Glutamatergic neuron (in vitro differentiated cells): ENCODE measurements at places on chromosomes 6 and 20.

DNA sequence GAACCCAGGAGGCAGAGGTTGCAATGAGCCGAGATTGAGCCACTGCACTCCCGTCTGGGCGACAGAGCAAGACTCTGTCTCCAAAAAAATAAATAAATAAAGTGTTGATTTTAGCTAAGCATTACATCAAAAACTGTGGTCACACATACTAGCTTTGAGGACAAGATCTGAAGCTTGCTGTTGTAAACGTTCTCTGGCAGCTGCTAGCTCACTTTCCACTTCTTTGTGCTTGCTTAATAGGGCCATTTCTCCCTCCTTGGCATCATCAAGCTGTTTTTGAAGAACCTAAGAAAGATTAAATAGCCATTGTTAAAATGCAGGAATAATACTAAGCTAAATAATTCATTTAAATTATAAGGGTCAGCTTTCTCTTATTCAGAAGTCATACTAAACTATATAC, 55.7 kb downstream of the FAM184A start:
- DNase-seq, result no peak

DNA sequence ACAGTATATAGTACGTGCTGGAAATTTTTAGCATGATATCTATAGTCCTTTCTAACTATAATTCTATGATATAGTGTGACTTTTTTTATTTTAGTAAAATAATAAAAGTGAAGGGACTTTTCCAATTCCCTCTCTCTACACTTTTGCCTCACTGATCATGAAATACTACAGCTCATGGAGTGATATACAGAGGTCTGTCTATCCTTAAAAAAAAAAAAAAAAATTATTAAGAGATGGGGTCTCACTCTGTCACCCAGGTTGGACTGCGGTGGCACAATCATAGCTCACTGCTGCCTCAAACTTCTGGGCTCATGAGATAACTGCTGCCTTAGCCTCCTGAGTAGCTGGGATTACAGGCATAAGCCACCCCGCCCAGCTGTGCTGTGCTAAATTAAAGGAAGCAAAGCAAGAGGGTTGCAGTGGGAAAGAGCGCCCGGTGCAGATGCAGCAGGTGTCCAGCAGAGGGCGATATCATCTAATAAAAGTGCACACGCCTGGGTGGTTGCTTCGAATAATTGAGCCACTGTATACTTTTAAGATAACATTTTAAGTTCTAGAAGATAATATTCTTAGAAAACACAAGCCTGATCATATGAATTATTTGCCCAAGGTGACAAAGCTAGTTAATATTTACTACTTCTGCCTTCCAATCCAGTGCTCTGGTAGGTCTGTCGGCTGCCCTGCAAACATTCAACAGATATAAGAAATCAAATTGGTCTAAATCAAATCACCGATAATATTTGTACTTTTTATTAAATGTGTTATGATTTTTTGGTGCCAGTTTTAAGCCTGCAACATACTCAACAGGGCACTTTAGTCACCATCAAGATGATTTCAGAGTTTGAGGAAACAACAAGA, 94.9 kb upstream of the NT5E start:
- DNase-seq, result peak; percentile 77

GRCh38 chr20:25078662-25079061, 3.3 kb downstream of the VSX1 start:
- no peak for DNase-seq

- DNase-seq, result no peak
These were observed 5.2 kb downstream of the ZNFX1 start for GRCh38 chr20:49272654-49273053.

GRCh38 chr6:168164462-168165061, 85.5 kb upstream of the FRMD1 start:
- DNase-seq, result no peak

GRCh38 chr20:21229163-21229562, 74.0 kb upstream of the XRN2 start:
- DNase-seq, result no peak

DNA sequence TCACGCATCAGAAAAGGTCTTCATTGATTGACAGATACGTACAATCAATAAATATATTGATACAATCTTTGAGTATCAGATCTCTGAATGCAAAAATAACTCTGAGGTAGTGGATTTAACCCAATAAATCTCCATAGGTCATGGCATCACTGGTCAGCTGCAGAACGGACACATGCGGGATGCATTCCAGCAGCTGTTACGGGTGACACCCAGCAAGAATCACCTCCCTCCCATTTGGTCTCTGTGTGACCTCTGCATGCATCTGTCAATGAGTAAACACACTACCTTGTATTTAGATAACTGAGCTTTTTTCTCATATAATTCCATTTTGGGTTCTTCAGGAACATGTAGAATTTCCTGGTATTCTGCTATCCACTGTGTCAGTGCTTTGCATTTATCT, 285.4 kb downstream of the SYNE1 start:
- no peak for DNase-seq
